ACHN (cell line): ENCODE measurements at places on chromosomes 7 and 10.
A peak's percentile ranks its signal among the peaks of the same experiment; 100 is the strongest.

GRCh38 chr7:71668572-71668971, 536.6 kb downstream of the GALNT17 start:
- DNase-seq: no peak

DNA sequence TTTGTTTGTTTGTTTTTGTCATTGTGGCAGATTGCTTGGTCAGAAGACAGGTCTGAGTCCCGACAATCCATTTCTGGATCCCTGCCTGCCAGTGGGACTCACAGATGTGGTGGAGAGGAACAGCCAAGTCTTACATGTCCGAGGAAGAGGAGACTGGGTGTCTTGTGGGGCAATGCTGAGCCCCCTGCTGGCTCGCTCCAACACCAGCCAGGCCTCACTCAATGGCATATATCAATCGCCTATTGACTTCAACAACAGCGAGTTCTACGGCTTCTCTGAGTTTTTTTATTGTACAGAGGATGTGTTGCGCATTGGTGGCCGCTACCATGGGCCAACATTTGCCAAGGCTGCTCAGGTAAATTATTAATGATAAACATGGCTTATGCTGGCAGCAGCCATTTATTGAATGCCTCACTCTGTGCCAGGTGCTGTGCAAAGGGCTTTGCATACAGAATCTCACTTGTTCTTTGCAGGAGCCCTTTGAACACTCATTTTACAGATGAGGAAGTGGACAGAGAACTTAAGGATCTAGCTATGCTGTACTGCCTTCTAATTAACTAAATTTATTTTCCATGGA, 33.3 kb downstream of the COX15 start:
- no peak for DNase-seq

DNA sequence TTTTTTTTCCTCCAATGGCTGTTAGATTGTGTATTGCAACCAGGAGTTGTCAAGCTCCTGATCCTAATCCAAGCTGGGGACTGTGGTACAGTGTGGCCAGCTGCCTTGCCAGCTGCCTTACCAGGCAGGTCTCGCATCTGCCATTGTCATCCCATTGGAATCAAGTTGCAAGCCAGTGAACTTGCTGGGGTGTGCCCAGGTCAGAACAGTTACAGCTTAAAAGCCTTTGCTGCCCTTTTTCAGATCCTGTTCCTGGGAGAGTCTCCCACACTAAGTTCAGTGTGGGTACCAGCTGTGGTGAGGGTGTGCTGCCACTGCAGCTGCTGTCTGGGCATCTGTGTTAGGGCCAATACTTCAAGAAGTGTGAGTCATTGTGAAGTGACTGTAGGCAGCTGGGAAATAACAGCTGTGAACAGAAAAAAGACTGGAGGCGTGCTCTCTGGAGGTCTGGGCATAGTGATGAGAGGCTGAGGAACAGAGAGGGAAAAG, 72.8 kb downstream of the CCNY start:
- peak; percentile 45 for DNase-seq

GRCh38 chr7:15685358-15686294, 857 bp downstream of the MEOX2 start:
- DNase-seq: no peak

- peak; percentile 75 for DNase-seq
Observed at GRCh38 chr7:17690030-17690429, 250.3 kb downstream of the SNX13 start.

DNA sequence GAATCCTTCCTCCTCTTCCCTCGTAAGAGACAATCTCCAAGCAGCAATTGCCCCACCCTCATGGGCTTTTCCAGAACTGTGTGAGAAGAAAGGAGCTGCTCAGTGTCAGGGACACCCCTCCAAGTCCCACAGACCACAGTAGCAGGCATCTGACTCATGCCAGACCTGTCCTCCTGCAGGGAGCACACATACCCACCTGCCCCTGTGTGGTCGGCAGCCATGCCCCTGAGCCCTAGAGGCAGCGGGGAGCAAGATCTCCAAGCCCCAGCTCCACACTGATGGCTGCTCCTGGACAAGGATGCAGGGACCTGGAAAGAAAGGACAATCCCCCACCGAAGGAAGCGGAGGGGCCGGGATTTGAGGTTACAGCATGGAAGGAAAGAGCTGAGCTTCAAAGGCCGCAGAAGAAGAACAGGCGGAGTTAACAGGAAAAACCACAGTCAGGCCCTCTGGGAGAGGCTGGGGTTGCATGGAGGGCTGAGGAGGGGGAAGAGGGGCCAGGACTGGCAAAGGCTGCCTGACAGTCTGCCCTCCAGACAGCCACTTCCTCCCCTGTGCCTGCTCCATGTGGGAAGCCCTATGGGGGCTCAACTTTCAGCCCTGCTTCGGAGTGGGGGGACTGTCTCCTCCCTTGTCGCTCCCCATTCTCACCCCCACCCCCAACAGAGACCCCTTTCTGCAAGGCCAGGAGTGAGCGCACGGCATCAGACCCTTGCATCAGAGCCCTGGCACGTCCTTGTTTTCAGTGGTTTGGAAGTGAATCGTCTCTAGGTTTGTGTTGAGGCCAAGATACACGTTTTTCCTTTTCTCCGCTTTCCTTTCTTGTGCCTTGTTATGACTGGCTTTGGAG, 46.8 kb downstream of the ASB13 start:
- no peak for DNase-seq

DNA sequence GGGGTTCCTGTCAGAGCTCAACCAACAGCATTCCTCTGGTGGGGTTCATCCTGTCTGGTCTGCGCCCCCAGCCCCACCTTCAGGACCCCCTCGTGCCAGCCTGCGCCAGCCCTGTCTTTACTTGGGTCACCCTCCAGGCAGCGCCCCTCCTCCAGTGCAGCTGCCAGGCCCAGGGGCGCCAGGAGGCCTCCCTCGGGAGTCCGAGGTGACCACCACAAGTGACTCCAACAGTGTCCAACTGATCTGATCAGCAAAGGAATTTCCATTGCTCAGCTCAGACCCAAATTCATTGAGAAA, 10.6 kb downstream of the WDR86 start:
- DNase-seq: no peak

DNA sequence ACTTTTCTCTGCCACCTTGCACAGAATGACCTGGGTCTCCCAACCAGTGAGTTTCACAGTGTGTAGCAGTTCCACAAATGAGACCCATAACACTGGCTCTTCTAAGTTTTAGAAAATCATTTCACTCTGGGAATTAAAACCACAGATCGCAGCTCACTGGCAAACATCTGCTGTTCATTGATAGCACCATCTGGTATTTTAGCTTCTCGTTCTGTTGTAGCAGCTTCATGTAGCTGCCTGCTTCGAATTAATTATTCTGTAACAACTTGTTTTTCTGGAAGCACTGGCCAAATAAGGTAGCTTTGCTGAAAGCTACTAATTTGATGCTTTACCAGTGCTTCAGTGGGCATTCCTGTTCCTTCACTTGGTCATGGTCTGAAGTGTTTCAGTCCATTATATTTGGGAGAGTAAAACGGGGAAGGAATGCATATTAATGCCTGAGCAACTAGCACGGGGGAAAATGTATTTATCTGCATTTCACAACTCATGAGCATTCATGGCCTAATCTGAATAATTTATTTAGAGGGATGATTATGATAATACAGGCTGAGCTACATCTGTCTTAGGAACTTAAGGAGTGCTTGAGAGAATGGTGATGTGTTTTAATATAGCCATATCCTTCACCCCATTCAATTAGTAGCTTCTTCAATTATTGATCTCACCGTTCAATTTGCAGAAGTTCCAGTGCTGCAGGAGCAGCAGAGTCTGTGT, 447.4 kb downstream of the XPNPEP1 start:
- no peak for DNase-seq

DNA sequence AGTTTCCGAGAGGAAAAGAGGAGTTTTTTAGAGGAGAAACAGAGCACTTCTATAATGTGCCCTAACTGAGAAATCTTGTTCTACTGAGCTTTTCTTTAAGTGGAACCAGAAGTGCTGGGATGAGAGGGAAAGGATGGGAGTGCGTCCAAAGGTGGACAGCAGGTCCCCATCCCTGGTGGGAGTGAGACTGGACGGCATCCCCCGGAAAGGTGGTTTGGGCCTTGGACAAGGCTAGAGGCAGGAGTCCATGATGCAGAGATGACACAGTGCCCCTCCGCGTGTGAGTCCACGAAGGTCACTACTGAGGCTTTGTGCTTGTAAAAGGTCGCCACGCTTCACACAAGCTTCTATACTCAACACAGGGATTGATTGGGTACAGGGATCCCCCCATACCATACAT, 6.1 kb upstream of the EN2 start:
- DNase-seq: no peak

DNA sequence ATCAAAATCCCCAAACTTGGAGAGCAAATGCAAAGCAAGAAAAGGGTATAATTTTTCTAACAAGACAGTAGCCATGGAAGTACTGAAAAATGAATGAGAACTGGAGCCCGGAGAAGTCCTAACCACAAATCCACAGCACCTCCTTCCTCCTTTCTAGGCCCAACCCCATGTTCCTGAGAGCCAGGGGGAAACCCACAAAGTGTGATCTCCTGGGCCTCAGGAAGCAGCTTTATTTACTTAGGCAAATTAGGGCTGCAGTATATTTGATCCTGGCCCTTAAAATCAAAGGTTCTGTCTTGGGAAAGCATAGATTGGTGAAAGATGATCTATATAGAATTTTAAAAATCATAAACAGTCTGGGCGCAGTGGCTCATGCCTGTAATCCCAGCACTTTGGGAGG, 103.0 kb downstream of the DOCK4 start:
- DNase-seq: no peak

- no peak for DNase-seq
Observed at GRCh38 chr10:124649214-124649613, 95.0 kb downstream of the FAM53B start.

DNA sequence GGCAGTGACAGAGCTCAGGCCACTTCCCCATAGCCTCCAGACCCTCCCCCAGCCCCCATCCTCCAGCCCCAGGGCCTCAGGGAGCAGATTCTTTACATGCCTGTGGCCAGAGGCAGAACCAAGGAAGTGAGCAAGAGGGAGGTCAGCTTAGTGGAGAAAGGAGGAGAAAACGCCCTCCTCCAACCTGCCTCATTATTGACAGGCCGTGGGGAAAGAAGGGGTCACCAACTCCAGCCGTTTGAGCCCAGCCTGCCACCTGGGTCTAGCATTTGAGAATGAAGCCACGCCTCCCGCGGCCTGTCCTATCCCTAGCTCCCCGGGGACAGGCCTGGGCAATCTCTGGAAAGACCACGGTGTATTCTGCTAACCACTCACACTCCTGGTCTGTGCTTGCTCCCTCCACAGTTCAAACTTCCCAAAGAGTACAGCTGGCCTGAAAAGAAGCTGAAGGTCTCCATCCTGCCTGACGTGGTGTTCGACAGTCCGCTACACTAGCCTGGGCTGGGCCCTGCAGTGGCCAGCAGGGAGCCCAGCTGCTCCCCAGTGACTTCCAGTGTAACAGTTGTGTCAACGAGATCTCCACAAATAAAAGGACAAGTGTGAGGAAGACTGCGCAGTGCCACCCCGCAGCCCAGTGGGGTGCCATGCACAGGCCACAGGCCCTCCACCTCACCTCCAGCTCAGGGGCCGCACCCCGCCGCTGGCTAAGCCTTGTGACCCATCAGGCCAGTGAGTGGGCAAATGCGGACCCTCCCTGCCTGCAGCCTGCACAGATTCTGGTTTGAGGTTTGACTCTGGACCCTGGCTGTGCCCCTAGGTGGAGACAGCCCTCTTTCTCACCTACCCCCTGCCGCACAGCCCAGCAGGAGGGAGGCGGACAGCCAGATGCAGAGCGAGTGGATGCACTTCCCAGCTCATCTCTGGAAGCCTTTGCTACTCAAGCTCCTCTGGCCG, 14.3 kb upstream of the TRIM8 start:
- peak; percentile 96 for DNase-seq

DNA sequence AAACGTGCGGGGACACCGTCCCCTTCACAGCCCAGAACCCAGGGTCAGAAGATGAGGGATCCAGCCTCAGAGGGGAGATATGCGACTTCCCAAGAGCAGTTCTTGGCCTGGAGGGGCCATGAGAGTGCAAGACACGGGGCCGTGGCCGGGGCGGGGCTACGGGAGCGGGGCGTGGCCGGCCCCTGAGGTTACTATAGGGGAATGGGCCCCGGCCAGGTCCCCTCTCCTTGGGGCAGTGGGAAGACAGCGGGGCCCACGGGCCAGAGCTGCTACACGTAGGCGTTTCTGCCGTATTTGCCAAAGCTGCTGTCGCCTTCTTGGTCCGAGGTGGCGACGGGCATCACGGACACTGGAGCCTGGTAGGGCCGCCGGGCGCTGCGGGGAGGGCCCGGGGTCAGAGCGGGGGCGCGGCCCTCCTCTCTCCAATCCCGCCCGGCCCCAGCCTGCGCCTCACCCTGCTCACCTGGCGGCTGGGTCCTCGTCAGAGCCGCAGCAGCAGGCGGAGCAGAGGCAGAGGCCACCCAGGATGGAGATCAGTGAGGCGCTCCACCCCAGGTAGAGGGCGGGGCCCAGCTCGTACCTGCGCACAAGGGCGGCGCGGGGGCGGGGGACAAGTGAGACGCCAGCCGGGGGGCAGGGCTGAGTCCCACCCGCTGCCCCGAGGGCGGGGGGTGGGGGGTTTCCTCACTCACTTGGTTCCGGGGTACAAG, 5.3 kb downstream of the CLDN15 start:
- DNase-seq: peak; percentile 49

DNA sequence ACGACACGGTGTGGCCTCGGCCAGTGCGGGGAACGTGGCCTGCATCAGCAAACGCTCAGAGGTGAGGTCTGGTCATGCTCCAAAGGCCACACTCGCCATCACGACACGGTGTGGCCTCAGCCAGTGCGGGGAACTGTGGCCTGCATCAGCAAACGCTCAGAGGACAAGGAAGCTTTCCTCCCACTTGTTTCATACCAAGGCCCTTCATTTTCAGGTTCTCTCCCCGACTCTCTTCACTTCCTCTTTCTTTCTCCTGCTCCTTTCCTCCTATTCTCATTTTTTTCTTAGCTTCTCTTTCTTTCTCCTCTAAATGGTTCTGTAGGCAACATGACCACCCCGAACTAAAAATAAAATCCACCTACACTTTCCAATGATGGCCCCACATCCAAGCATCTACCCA, 384.4 kb upstream of the SHH start:
- DNase-seq: no peak

GRCh38 chr7:54354436-54354835, 187.7 kb upstream of the VSTM2A start:
- DNase-seq: no peak

DNA sequence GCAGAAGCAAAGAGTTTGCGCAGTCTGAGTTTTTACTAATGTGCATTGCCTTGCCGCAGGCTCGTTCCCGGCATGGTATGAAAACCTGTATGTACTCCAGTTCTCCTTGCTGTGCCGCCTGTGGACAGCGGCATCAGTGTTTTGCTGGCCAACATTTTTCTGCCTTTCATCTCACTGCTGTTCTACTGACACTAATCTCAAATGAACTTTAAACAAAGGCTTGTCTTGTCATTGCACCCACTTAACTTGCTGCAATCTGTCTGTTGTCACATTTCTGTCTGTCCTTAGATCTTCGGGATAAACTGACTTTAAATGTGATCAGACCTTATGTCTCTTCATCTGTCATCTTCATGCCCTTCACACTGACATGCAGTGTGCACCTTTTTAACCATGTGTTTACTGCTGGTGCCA, 71.7 kb upstream of the ZNRF2 start:
- no peak for DNase-seq
